Body of pancreas (tissue), 4 donors: ENCODE measurements at places on chromosomes 3 and 15.

GRCh38 chr3:60746695-60747416, 504.4 kb downstream of the FHIT start:
- DNase-seq: no peak

DNA sequence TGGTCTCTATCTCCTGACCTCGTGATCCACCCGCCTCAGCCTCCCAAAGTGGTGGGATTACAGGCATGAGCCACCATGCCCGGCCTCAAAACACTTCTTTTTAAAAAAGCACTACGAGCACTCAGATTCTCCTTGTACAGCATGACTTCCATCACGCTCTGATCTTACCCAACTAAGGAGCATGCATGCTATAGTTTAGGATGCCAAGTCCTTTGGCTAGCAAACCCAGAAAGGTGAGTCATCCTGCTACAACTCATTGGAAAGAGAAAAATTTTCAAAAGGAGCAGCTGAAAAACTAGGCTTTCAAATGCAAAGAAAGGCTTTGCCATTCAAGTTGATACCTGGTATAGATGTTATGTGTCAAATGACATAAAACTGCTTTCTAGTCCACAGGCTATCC, 70.3 kb upstream of the PRICKLE2 start:
- DNase-seq: no peak

GRCh38 chr3:112817797-112818196, 28.9 kb downstream of the CD200R1L start:
- no peak for DNase-seq

GRCh38 chr3:16026753-16027152, 147.7 kb upstream of the GALNT15 start:
- DNase-seq: no peak

- DNase-seq: no peak
Observed at GRCh38 chr3:123476967-123477750, 28.3 kb upstream of the ADCY5 start.
